ENCODE measurements at places on chromosomes 11 and 22.

DNA sequence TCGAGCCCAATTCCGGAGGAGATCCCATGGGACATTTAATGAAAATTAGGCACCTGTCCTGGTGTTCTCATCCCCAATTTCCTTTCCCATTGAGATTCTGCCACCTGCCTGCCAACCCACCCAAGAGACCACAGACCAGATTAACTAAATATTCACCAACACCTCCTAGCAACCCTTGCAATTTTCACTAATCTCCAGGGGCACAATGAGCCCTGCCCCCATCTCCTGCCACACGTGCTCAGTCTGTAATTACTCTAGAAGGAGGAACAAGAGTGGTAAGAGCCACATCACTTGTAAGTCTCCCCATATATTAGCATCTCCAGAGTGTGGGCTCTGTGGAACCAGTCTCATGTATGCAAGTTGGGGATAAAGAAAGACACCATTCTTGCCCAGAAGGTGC lies 38.0 kb downstream of the IL18BP start:
- no peak for DNase-seq

- DNase-seq, result no peak
Observed at GRCh38 chr11:107473792-107474191, 16.2 kb upstream of the CWF19L2 start.

GRCh38 chr11:66591175-66591574 lies 1.7 kb downstream of the CCDC87 start:
- DNase-seq, result no peak

DNA sequence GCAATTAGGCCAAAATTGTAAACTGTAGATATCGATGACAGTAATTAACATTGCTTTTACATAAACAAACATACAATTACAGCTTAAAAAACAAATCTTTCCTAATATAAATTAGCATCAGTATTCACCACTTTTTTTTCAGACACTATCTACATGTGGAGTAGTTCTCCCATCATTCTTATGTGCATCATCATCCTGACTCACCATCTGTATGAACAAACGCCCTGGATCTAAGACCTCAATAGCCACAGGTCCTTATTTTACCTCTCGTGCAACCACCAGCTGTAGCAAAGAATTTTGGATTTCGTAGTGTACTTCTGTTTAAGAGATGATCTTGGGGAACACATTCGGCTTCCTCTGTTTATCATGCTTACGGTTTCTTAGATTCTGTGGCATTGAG lies 551.9 kb upstream of the KIRREL3 start:
- no peak for DNase-seq

GRCh38 chr11:86014221-86014620 lies 54.7 kb downstream of the PICALM start:
- DNase-seq, result no peak

- no peak for DNase-seq
Observed at GRCh38 chr11:65207918-65208784, 26.4 kb downstream of the CAPN1 start.

DNA sequence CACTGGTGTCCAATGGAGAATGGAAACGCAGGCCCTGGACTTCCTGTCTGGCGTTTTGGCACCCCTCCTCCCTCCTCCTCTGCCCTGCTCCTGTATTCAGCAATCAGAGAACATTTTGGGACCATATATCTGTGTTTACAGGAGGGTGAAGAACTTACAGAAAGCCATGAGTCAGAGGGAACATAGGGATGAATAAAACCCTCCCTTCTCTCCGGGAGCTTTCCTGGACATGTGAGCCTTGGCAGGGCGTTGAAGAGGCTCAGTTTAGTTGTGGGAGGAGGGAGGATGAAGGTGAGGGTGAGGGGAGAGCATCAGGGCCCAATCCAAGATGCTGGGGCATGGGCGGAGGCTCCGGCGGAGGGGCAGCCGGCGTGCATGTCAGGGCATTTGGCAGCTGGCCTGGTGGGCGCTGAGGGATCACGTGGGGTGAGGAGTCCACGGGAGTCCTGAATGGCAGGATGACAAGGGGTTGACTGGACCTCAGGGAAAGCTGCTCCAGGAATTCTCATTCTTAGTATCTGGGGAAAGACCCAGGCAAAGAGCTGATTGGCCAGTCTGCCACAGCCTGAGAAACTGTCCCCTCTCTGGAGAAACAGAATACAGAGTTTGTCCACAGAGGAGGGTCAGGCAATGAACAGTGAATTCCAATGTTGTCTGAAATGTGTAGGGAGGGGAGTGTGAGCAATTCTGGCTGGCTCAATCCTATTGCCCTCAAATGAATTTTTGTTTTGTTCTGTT lies 28.9 kb downstream of the MICAL2 start:
- no peak for DNase-seq

DNA sequence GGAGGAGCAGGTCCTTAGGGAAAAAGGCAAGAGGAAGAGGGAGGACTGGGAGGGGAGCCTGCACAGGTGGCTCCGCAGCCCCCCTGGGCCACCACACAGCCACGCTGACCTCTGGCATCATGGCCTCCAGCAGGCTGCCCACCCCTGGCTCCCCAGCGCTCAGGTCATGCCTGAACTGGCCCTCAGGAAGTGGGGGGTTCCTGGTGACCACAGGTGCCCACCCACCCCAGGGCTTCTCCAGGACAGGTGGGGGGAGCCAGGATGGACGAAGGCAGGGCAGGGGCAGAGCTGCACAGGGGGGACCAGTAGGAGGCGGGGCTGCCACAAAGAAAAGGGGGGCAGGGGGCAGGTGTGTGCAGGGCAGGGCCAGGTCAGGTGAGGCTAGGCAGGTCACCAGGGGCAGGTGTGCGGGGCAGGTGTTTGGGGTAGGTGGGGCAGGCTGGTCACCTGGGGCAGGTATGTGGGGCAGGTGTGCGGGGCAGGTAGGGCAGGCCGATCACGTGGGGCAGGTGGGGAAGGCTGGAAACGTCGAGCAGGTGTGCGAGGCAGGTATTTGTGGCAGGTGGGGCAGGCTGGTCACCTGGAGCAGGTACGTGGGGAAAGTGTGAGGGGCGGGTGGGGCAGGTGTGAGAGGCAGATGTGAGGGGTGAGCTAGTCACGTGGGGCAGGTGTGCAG lies 997 bp downstream of the DEAF1 start:
- no peak for DNase-seq

GRCh38 chr22:41447435-41448188 lies 1.0 kb upstream of the TOB2 start:
- DNase-seq, result no peak
